PC-3 (cell line): ENCODE measurements at places on chromosomes 1 and 21. TPM values are rescaled to one million over a fixed set of nuclear protein-coding genes. Genes with fewer than 3 reads are reported as not detected.

RIPPLY3 gene
- total RNA-seq = 10.0 and 11.4 TPM in 2 replicates

DNA sequence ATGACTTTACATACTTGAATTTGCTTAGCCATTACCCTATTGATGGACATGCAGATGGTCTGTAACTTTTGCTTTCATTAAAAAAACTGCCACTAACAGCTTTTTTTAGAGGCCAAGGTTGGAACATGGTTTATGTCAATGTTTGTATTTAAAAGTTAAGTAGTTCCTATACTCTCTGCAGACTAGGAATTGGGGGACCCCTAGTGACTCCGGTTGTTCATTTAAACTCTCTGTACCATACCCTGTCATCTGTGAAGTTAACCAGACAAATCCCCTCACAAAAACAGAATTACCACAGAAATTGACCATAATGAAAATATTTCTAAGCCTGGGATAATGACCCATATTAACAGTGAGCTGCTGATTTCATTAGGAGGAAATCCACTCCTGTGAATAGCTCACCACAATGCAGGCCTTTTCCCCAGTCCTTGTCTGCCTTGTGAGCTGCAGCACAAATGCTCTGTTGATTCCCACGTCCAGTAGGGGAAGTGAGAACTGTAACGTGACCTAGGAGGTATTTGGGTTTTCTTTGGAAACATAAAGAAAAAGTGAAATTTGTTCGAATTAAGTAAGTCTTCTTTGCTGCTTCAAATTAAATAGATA is 30.2 kb upstream of the CD101 start:
- DNase-seq = no peak
- peaks cover 9% of the 10 kb centered on the region; the same call in 1 of the 2 replicates for H3K4me1 ChIP-seq
- no peak overlapping the region for H3K4me3 ChIP-seq
- H3K36me3 ChIP-seq = peaks cover 15% of the 10 kb centered on the region
- H3K27ac ChIP-seq = no peak overlapping the region

DNA sequence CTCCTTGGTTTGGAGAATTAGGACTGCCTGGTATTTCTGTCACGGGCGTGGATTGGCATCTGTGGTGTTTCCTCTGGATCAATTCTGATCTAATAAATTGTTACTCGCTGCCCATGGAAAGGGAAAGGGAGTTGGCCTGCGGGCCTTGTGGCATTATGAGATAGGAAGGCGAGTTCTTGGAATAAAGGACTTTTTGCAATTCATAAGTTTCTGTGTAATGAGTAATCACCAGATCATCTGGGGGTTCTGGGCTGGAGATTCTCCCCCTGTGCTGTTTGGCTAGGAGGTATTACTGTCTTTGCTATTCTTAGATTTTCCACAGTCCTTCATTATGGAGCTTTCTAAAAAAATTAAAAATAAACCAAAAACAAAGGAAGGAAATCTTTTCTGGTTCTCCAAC is 315.9 kb downstream of the CAMTA1 start:
- no peak overlapping the region for H3K27ac ChIP-seq
- DNase-seq = no peak
- no peaks in the 10 kb centered on the region for H3K4me1 ChIP-seq
- H3K4me3 ChIP-seq = no peak overlapping the region
- peaks cover 57% of the 10 kb centered on the region for H3K27me3 ChIP-seq

DNA sequence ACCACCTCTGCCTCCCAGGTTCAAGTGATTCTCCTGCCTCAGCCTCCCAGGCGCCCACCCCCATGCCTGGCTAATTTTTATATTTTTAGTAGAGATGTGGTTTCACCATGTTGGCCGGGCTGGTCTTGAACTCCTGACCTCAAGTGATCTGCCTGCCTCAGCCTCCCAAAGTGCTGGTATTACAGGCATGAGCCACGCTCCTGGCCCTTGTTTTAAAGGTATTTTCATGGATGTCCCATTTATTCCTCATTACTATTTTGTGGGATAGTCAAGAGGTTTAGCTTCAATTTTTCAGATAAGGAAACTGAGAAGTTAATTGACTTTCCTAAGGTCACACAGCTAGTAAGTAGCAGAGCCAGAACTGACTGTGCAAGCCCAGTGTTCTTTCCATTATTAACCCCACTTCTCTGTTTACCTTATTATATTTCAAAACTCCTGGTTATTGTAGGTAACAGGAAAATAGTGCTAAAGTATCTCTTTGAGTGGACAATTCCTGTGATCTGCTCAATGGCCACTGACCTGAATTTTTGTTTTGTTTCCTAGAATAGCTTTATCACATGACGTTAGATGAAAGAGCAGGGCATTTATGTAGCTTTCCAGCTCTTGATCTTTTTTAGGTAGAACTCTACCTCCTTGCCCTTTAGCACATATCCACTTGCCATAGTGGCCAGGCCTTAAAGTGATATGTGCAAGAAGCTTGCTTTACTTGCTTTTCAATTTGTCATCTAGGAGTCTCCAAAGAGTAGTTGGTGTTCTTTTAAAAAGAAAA is 13.6 kb downstream of the ZYG11B start:
- H3K27ac ChIP-seq = no peak overlapping the region
- DNase-seq = no peak
- no peak overlapping the region for H3K4me3 ChIP-seq

GRCh38 chr1:204684206-204684570 is 1.4 kb downstream of the LRRN2 start:
- DNase-seq = no peak
- H3K27me3 ChIP-seq = no peaks in the 10 kb centered on the region
- peak overlapping the region; percentile 81 for H3K4me3 ChIP-seq

- no peak overlapping the region for H3K27ac ChIP-seq
- no peaks in the 10 kb centered on the region for H3K36me3 ChIP-seq
- no peak overlapping the region for H3K4me3 ChIP-seq
- DNase-seq = no peak
Observed at GRCh38 chr1:175204330-175204729, 11.8 kb upstream of the KIAA0040 start.

- no peak within 1 kb of the TSS for H3K4me3 ChIP-seq
- H3K27me3 ChIP-seq = no peaks in the 10 kb centered on the region
- peak; percentile 78 for DNase-seq
- H3K27ac ChIP-seq = no peak within 1 kb of the TSS
- peaks cover 24% of the 10 kb centered on the region for H3K36me3 ChIP-seq
Observed at GRCh38 chr1:150507912-150508864, at the start of gene ECM1. TSS of gene ECM1 (plus strand) at chr1:150508109. CDS start at chr1:150508210, 101 bp downstream.

GRCh38 chr1:174040387-174040786 is 18.2 kb upstream of the RC3H1 start:
- peaks cover 12% of the 10 kb centered on the region for H3K4me1 ChIP-seq
- no peak overlapping the region for H3K27ac ChIP-seq
- H3K4me3 ChIP-seq = no peak overlapping the region
- H3K27me3 ChIP-seq = no peaks in the 10 kb centered on the region

FCGR3B gene
- total RNA-seq = not detected in 2 replicates

DNA sequence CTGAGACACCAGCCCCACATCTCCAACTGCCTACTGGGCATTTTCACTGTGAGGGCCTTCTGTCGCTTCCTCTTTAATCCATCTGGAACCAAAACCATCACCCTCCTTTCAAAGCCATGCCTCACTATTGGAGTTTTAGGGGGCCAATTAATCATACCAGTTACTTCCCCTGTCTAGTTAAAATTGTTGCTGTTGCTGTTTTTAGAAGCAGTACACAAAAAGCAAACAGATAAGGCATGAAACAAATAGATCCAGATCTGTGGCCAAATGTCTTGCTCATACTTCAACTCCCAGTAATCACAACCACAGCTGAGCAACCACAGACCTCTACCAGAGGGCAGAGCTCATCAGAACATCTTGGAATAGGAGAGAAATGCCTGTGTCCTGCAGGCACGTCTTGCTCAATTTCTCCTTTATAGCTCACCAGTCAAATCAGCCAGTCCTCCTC is 133.8 kb upstream of the C1orf105 start:
- DNase-seq = peak; percentile 69
- H3K4me1 ChIP-seq = peaks cover 10% of the 10 kb centered on the region
- no peaks in the 10 kb centered on the region for H3K27me3 ChIP-seq
- H3K4me3 ChIP-seq = no peak overlapping the region
- no peaks in the 10 kb centered on the region for H3K36me3 ChIP-seq
- no peak overlapping the region for H3K27ac ChIP-seq

MTARC1 gene
- total RNA-seq = 48.5 and 50.2 TPM in 2 replicates

- H3K36me3 ChIP-seq = peaks cover 61% of the 10 kb centered on the region
- H3K4me3 ChIP-seq = no peak overlapping the region
- DNase-seq = peak; percentile 1
Observed at GRCh38 chr1:16124377-16125087, 31.3 kb downstream of the EPHA2 start.

- no peaks in the 10 kb centered on the region for H3K27me3 ChIP-seq
- H3K4me1 ChIP-seq = peaks cover 50% of the 10 kb centered on the region
- DNase-seq = no peak
- H3K27ac ChIP-seq = no peak overlapping the region
Observed at GRCh38 chr1:162902416-162902815, 41.4 kb upstream of the CCDC190 start.

FBXO42 gene
- total RNA-seq = 13.1 and 16.0 TPM in 2 replicates

- H3K4me1 ChIP-seq = no peaks in the 10 kb centered on the region
- DNase-seq = no peak
- H3K27me3 ChIP-seq = no peaks in the 10 kb centered on the region
- H3K4me3 ChIP-seq = no peak overlapping the region
Observed at GRCh38 chr1:31751822-31752241, 12.3 kb downstream of the ADGRB2 start.

GRCh38 chr1:167757433-167758309 is 35.9 kb downstream of the MPZL1 start:
- H3K27me3 ChIP-seq = no peaks in the 10 kb centered on the region
- no peaks in the 10 kb centered on the region for H3K36me3 ChIP-seq
- peaks cover 5% of the 10 kb centered on the region for H3K4me1 ChIP-seq
- no peak overlapping the region for H3K27ac ChIP-seq

- no peaks in the 10 kb centered on the region for H3K27me3 ChIP-seq
- H3K36me3 ChIP-seq = peaks cover 35% of the 10 kb centered on the region
- no peak overlapping the region for H3K27ac ChIP-seq
- H3K4me1 ChIP-seq = peaks cover 3% of the 10 kb centered on the region; the same call in 1 of the 2 replicates
- DNase-seq = peak; percentile 89
- no peak overlapping the region for H3K4me3 ChIP-seq
Observed at GRCh38 chr1:212012034-212012740, 23.2 kb downstream of the INTS7 start.

GRCh38 chr1:219298571-219299148 is 125.0 kb downstream of the LYPLAL1 start:
- no peaks in the 10 kb centered on the region for H3K27me3 ChIP-seq
- no peak overlapping the region for H3K27ac ChIP-seq
- peaks cover 33% of the 10 kb centered on the region for H3K4me1 ChIP-seq
- H3K36me3 ChIP-seq = no peaks in the 10 kb centered on the region
- no peak overlapping the region for H3K4me3 ChIP-seq

DNA sequence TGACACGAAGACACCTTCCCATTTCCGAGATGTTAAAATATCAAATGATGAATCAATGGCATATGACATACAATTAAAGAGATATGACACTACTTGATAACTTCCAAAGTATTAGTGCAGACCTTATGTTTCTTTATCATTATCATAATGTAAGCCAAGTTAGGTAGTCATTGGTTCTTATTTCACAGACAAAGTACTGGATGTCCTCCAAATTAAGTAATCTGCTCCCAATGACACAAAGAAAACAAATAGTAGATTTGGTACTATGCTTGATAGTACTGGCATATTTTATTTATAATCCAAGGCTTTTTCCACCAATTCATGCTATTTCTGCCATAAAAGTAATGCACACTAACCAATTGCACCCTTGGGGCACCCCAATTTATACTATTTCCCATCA is 11.9 kb upstream of the NRIP1 start:
- H3K36me3 ChIP-seq = no peaks in the 10 kb centered on the region
- H3K4me3 ChIP-seq = no peak overlapping the region
- DNase-seq = no peak
- H3K4me1 ChIP-seq = no peaks in the 10 kb centered on the region

COL8A2 gene
- total RNA-seq = 0.26 and 0.58 TPM in 2 replicates

PCSK9 gene
- total RNA-seq = 6.0 and 6.8 TPM in 2 replicates

GRCh38 chr1:206039046-206039973 is 13.7 kb upstream of the RHEX start:
- DNase-seq = no peak
- no peaks in the 10 kb centered on the region for H3K36me3 ChIP-seq
- no peaks in the 10 kb centered on the region for H3K4me1 ChIP-seq
- H3K4me3 ChIP-seq = no peak overlapping the region
- H3K27ac ChIP-seq = no peak overlapping the region
- peaks cover 83% of the 10 kb centered on the region for H3K27me3 ChIP-seq

CAPN8 gene
- total RNA-seq = 5.9 and 11.1 TPM in 2 replicates

DNA sequence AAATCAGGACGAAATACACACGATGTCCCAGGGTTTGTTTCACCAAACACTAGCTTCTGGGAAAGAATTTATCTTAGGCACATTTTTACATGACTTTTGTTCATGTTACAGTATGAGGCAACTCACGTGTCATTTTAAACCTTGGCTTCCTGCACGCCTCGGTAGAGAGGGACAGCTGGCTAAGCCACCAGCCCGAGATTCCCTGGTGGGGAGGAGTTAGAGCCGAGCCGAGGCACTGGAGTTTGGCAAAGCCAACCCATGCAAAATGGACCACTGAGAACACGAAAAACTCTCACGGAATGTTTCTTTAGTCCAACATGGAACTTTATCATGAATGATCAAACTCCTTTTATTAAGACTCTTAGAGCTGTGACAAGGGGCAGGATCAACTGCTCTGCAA is 240.0 kb downstream of the DYRK1A start:
- no peaks in the 10 kb centered on the region for H3K4me1 ChIP-seq
- no peaks in the 10 kb centered on the region for H3K36me3 ChIP-seq
- no peak overlapping the region for H3K27ac ChIP-seq
- DNase-seq = no peak

DNA sequence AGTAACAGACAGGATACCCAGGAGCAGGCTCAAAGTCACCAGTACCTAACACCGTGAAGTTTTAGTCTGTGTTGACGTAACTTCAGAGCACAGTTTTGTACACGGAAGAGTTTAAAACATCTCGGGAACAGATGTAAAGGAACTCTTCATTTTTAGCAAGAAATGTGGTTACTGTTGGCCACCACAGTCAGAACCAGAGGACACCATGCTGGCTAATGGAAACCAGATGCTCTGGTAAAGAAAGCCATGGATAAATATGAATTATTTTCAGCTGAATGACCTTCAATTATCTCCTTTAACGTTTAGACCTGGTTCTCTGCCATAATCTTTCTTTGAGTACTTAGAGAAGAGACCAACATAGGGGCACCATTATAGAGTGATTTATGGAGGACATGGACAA is 115.9 kb downstream of the NTMT2 start:
- H3K36me3 ChIP-seq = no peaks in the 10 kb centered on the region
- H3K4me1 ChIP-seq = no peaks in the 10 kb centered on the region
- H3K27ac ChIP-seq = no peak overlapping the region
- no peaks in the 10 kb centered on the region for H3K27me3 ChIP-seq

GRCh38 chr1:169305948-169306347 is 61.6 kb downstream of the NME7 start:
- no peak for DNase-seq
- H3K4me1 ChIP-seq = peaks cover 25% of the 10 kb centered on the region
- no peaks in the 10 kb centered on the region for H3K27me3 ChIP-seq
- no peak overlapping the region for H3K4me3 ChIP-seq
- H3K27ac ChIP-seq = no peak overlapping the region

NBPF6 gene
- 0.07 TPM in 1 of 2 replicates, not detected in the other for total RNA-seq

GRCh38 chr1:154446789-154447188 is 41.6 kb downstream of the IL6R start:
- H3K27ac ChIP-seq = no peak overlapping the region
- no peak overlapping the region for H3K4me3 ChIP-seq
- H3K36me3 ChIP-seq = no peaks in the 10 kb centered on the region
- H3K4me1 ChIP-seq = peaks cover 13% of the 10 kb centered on the region
- DNase-seq = no peak
- no peaks in the 10 kb centered on the region for H3K27me3 ChIP-seq

DNASE2B gene
- total RNA-seq = not detected in 2 replicates

PRAMEF13 gene
- not detected in 2 replicates for total RNA-seq
